ENCODE measurements at places on chromosomes 2 and 18. TPM values are rescaled to one million over a fixed set of nuclear protein-coding genes. Genes with fewer than 3 reads are reported as not detected.

- H3K27ac ChIP-seq, result no peak overlapping the region
- H3K36me3 ChIP-seq, result no peaks in the 10 kb centered on the region
- H3K4me1 ChIP-seq, result no peaks in the 10 kb centered on the region
- peaks cover 4% of the 10 kb centered on the region for H3K27me3 ChIP-seq
- no peak overlapping the region for H3K4me3 ChIP-seq
Observed at GRCh38 chr18:13577091-13577697, 149.2 kb downstream of the FAM210A start.

- peak; percentile 35 for DNase-seq
- H3K27me3 ChIP-seq, result no peaks in the 10 kb centered on the region
- peaks cover 19% of the 10 kb centered on the region for H3K4me1 ChIP-seq
- H3K27ac ChIP-seq, result no peak overlapping the region
Observed at GRCh38 chr2:69272803-69273471, 114.1 kb downstream of the GFPT1 start.

DNA sequence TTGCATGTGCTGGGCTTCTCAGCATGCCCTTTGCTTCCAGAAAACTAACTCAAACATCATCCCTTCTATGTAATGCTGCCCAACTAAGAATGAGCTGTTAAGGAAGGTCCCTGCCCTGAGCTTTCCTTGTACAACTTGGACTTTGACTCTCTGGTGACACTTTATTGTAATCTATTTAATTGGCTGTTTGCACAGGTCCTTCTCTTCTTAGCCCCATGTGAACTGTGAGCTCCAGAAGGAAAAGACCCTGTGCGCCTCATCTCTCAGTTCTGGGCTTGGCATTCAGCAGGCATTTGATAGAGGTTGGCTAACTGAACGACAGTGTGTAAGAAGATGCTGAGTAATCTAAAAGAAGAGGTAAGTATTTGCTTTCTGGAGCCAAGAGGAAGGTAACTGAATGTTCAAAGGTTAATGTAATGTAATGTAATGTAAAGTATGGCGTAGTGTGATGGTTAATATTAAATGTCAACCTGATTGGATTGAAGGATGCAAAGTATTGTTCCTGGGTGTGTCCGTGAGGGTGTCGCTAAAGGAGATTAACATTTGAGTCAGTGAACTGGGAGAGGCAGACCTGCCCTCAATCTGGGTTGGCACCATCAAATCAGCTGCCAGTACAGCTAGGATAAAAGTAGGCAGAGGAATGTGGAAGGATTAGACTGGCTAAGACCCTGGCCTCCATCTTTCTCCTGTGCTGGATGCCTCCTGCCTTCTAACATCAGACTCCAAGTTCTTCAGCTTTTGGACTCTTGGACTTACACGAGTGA lies 60.8 kb upstream of the CCDC195 start:
- no peaks in the 10 kb centered on the region for H3K4me1 ChIP-seq
- no peaks in the 10 kb centered on the region for H3K36me3 ChIP-seq
- no peak overlapping the region for H3K4me3 ChIP-seq
- H3K27ac ChIP-seq, result no peak overlapping the region

DNA sequence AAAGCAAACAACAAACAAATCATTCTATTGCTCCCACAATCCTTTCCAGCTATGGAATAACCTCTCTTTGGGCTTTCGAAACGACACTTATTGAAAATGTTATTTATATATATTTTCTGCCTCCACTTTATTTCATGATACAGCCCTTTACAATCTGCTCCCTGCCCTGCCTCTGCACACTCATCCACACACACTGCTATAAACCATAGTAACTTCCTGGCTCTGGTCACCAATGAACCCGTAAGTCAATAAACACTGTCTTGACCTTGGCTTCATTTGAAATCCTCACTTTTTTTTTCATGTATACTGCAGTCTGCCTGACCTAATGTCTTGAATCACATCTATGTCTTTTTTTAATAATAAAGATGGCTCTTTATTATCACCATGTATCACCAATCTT lies 161.5 kb downstream of the SLC39A10 start:
- H3K27ac ChIP-seq, result no peak overlapping the region
- H3K4me3 ChIP-seq, result no peak overlapping the region
- peak; percentile 53 for DNase-seq

- H3K27me3 ChIP-seq, result no peaks in the 10 kb centered on the region
- H3K4me1 ChIP-seq, result peaks cover 23% of the 10 kb centered on the region
- no peak overlapping the region for H3K27ac ChIP-seq
- H3K36me3 ChIP-seq, result no peaks in the 10 kb centered on the region
- no peak for DNase-seq
- no peak overlapping the region for H3K4me3 ChIP-seq
Observed at GRCh38 chr2:105796131-105796638, 51.5 kb downstream of the NCK2 start.

- DNase-seq, result no peak
- no peaks in the 10 kb centered on the region for H3K27me3 ChIP-seq
- H3K4me1 ChIP-seq, result no peaks in the 10 kb centered on the region
- no peaks in the 10 kb centered on the region for H3K36me3 ChIP-seq
Observed at GRCh38 chr18:5311301-5311989, 15.9 kb upstream of the ZBTB14 start.

DNA sequence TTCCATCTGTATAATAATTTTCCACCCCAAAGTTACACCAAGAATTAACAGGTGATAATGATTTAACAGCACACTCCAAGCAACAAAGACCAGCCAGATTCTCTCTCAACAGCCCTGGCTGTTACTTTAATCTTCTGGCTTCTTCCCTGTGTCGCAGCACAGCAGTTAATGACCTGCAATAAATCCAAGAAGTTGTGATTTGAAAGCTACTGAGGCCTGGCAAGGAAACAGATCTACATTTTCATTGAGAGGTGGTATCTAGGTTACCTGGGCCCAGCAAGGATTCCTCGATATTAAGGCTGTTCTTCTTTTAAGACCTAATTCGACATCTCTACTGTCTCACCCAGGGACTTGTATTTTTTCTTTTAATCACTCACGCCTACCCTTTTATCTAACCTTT lies 433.8 kb downstream of the NBAS start:
- no peaks in the 10 kb centered on the region for H3K36me3 ChIP-seq
- no peak overlapping the region for H3K4me3 ChIP-seq
- no peak overlapping the region for H3K27ac ChIP-seq
- H3K27me3 ChIP-seq, result no peaks in the 10 kb centered on the region

GRCh38 chr18:6363216-6363615 lies 51.5 kb downstream of the L3MBTL4 start:
- DNase-seq, result no peak
- no peaks in the 10 kb centered on the region for H3K36me3 ChIP-seq
- no peak overlapping the region for H3K27ac ChIP-seq
- no peaks in the 10 kb centered on the region for H3K27me3 ChIP-seq
- H3K4me1 ChIP-seq, result no peaks in the 10 kb centered on the region

DNA sequence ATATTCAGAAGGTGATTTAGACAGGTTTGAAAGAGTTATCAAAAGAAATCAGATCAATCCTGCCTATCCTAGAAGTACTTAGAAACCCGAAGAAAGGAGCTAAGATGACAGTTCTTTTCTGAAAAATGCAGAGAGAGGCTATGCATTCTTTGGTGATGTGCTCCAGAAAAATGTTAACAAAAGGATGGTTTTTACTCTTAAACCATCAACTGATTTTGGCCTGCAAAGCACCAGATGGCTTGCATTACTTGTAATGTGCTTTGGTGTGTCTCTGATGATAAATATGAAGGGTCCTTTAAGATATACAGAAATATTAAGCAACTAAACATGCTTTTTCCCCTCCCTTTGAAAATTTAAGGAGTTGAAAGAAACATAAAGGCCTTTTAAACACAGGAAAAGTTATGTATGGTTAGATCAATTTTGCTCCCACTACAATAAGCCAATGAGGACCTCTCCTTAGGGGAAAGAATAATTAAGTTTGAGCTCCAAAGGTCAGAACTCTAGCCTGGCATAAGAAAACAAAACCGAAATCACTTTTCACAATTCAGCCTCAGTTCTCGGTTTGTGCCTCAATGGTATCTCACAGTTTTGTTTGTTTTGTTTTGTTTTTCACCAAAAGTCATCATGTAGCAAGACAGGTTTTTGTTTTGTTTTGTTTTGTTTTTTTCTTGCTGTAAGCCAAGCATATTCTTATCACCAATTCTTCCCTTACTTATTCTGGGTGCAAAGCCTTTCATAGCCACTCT lies 302.4 kb upstream of the NT5C1B start:
- H3K36me3 ChIP-seq, result no peaks in the 10 kb centered on the region
- H3K4me1 ChIP-seq, result no peaks in the 10 kb centered on the region
- no peak for DNase-seq
- H3K27me3 ChIP-seq, result no peaks in the 10 kb centered on the region

DNA sequence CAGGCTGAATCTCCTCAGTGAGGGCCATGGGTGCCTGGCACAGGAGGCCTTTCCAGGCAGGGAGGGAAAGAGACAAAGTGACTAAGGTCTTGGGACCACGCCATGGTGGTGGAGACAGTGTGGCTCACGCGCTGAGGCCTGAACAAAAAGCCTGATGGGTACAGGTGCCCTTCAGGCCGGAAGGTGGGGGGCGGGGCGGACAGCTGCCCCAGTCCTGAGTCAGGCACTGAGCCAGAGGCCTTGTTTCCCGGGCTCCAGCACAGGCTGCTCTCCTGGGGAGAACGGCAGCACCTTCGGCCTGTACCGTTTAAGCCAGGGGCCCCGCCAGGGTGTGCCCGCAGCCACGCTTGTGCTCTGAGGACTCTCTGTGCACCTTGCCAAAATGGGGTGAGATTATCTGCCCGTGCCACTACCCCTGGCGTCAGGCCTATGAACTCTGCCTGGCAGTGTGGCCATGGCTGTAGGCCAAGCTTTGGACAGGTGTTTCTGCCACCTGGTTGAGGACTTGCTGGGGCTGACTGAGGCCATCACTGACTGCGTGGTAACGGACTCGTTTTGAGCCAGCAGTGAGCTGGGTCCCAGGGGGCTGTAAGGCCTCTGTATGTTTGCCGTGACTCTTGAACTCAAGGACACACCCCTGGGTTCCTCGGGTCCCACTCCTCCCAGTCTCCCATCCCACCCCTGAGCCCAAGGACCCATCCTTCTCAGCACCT lies 31.7 kb upstream of the DNMT3A start:
- no peaks in the 10 kb centered on the region for H3K36me3 ChIP-seq
- no peak overlapping the region for H3K4me3 ChIP-seq
- H3K27ac ChIP-seq, result no peak overlapping the region
- DNase-seq, result no peak
- H3K4me1 ChIP-seq, result peaks cover 11% of the 10 kb centered on the region

- peak overlapping the region; percentile 56 for H3K4me3 ChIP-seq
- H3K4me1 ChIP-seq, result peaks cover 13% of the 10 kb centered on the region
- H3K27me3 ChIP-seq, result no peaks in the 10 kb centered on the region
Observed at GRCh38 chr2:32358111-32358482, 1.3 kb downstream of the BIRC6 start.

- peaks cover 20% of the 10 kb centered on the region for H3K4me1 ChIP-seq
- H3K27ac ChIP-seq, result no peak overlapping the region
- H3K27me3 ChIP-seq, result no peaks in the 10 kb centered on the region
- no peak overlapping the region for H3K4me3 ChIP-seq
Observed at GRCh38 chr2:46032161-46032813, 264.9 kb upstream of the EPAS1 start.

DNA sequence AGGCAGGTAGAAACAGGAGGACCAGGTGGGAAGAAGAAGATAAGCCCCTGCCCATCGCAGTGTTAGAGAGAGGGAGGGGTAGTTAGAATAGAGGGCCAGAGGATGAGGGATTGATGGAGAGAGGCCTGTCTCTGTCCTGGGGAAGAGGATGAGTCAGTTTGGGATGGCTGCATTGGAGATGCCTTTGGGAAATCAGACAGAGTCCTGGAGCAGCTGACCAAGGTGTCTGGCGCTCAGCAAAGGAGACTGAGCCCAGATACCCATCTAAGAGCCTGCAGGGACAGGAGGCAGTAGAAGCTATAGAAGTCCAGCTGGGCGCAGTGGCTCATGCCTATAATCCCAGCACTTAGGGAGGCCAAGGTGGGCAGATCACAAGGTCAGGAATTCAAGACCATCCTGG lies 177.8 kb upstream of the HAAO start:
- no peak for DNase-seq
- no peaks in the 10 kb centered on the region for H3K27me3 ChIP-seq
- no peak overlapping the region for H3K4me3 ChIP-seq
- no peaks in the 10 kb centered on the region for H3K4me1 ChIP-seq
- H3K36me3 ChIP-seq, result no peaks in the 10 kb centered on the region

- H3K27me3 ChIP-seq, result no peaks in the 10 kb centered on the region
- peak; percentile 43 for DNase-seq
- H3K4me3 ChIP-seq, result no peak overlapping the region
- H3K4me1 ChIP-seq, result peaks cover 2% of the 10 kb centered on the region
- H3K36me3 ChIP-seq, result no peaks in the 10 kb centered on the region
Observed at GRCh38 chr2:188725746-188726360, 248.3 kb upstream of the COL3A1 start.

GRCh38 chr2:179260224-179260623 lies 4.4 kb downstream of the SESTD1 start:
- no peak overlapping the region for H3K4me3 ChIP-seq
- no peak overlapping the region for H3K27ac ChIP-seq
- no peaks in the 10 kb centered on the region for H3K36me3 ChIP-seq
- DNase-seq, result no peak
- no peaks in the 10 kb centered on the region for H3K27me3 ChIP-seq
- H3K4me1 ChIP-seq, result peaks cover 17% of the 10 kb centered on the region

DNA sequence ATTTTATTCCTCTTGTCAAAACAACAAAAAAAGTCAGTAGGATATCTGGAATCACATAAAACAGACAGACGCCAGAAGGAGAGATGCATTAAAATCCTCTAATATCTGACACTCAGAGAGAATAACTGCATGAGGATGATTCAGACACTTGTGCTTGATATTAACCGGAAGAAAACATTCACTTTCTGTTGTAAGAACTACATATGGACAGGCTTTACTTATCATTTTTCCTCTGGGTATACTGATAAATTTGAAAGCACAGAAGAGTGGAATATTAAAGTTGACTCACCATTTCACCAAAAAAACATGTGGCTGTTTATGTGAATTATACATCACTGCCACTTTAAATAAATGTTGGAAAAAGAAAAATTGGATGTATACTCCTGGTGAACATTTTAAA lies 589.1 kb upstream of the CDH2 start:
- DNase-seq, result no peak
- H3K27me3 ChIP-seq, result no peaks in the 10 kb centered on the region

DNA sequence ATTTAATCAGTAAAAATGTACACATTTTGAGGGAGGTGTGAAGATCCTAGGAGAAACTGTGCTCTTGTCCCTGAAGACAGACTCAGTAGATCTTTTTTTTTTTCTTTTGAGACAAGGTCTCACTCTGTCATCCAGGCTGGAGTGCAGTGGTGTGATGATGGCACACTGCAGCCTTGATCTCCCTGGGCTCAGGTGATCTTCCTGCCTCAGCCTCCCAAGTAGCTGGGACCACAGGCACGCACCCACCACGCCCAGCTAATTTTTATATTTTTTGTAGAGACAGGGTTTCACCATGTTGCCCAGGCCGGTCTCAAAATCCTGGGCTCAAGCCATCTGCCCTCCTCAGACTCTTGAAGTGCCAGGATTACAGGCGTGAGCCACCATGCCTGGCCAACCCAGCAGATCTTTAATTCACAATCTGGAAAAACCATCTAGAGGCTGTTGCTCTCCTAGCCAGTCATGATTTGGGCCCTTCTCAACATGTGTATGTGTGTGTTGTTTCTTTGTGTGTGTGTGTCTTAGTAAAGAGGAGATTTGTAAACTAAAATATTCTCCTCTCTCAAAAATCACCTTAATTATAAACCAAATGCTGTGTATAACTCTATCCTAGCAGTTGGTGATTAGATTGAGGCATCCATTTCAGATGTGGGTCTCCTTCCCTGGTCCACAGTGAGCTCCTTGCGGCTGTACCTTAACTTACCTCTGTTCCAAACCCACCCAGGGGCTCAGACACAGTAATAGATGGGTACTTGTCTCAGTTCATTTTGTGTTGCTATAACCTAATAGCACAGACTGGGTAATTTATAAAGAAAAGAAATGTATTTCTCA lies 3.9 kb upstream of the MYCN start:
- H3K4me1 ChIP-seq, result peaks cover 7% of the 10 kb centered on the region
- H3K36me3 ChIP-seq, result no peaks in the 10 kb centered on the region
- no peak for DNase-seq

Gene CCDC148
- 0.69 TPM for total RNA-seq

Gene UGT1A8
- total RNA-seq, result not detected

Gene AGXT
- not detected for total RNA-seq

Gene SLC9A2
- not detected for total RNA-seq

Gene CTLA4
- total RNA-seq, result not detected
